Activated CD4-positive, alpha-beta T cell treated with anti-CD3 and anti-CD28 coated beads, Interleukin-2, amount 10 ng/mL, durations not matched to agents 24 days and 14 days (primary cell): ENCODE measurements at places on chromosomes 1 and 21. TPM values are rescaled to one million over a fixed set of nuclear protein-coding genes. Genes with fewer than 3 reads are reported as not detected.

GRCh38 chr1:29142714-29143113, 19.0 kb upstream of the TMEM200B start:
- no peak for DNase-seq

DNA sequence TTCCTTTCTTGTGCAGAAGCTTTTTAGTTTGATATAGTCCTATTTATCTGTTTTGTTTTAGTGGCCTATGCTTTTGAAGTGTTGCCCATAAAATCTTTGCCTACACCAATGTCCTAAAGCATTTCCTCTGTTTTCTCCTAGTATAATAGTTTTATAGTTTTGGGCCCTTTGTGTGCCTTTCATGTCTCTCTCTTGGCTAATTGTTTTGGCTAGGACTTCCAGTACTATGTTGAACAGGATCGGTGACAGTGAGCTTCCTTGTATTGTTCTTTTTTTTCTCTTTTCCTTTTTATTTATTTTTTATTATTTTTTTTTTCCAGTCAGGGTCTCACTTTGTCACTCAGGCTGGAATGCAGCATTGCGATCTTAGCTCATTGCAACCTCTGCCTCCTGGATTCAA, 47.0 kb upstream of the WARS2 start:
- DNase-seq = no peak

Gene DLGAP3
- 0.54 and 0.75 TPM in 2 replicates for total RNA-seq

- DNase-seq = no peak
Measured at GRCh38 chr1:9449976-9450696, 89.1 kb upstream of the SLC25A33 start.

- DNase-seq = no peak
Measured at GRCh38 chr1:9164532-9164900, 35.6 kb upstream of the GPR157 start.

DNA sequence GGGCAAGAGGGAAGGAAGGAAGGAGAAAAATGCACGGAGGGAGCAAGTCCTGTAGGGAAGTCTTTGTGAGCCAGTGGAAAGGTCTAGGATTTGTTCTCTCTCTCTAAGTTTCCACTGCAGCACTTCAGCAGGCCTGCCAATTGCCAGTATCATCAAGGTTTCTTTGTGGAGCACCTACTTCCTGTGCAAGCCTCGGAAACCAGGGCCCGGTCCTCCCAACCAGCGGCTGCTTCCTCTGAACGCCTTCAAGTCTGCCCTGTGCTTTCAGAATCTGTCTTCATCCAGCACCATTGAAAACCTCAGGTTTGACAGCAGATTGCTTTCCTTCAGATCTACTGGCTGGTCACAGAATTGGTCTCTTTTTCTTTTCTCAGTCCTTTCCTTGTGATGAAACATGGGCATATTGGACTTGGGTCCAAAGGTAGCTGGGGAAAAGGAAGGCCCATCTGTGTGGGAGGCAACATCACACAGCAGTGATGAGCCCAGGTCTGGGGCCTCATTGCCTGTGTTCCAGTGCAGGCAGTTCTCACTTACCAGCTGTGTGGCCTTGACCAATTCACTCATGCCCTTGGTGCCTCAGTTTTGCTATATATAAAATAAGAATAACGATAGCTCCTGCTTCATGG, 144.5 kb downstream of the SEC16B start:
- peak; percentile 55 for DNase-seq

DNA sequence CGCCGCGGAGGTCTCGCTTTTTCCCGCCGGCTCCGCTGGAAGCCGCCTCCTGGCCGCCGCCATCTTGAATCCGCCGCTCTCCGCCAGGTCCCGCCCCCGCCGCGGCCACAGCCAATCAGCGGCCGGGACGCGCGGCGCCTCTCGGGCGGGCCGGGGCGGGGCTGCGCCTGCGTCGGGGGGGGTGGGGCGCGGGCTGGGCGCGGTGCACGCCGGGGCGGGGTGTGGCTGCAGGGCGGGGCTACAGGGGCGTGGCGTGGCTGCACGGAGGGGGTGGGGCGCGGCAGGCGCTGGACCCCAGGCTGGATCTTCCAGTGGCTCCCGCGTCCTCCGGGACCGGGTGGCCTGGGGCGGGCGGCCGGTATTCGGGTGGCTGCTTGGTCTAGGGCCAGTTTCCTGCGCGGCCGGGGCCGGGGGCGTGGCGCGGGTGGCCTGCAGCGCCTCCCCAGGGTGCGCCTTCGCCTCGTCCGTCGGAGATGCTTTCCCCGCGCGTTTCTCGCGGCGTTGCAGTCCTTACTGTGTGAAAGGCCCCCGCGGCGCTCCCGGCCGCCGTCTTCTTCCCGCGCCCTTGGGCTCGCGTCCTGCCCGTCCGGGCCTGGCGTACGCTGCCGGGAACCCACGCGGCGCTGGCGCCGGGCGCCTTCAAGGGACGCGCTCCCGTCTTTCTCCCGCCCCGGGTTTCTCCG, 575 bp downstream of the PCNT start:
- DNase-seq = peak; percentile 96

DNA sequence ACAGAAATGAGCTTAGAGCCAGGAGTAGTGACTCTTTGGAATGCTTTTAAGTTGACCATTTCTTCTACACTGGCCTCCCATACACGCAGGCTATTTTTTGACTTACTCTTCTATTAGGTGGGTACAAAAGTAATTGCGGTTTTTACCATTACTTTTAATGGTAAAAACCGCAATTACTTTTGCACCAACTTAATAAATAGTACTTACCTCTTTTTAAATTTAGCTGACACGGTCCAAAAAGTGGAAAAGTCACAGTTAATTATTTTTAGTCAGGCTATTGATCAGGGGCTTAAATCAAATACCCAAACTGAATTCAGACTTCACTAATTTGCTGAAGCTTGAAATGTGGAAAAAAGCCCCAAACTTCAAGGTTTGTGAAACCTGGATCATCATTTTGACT, 138.7 kb downstream of the GRIK1 start:
- DNase-seq = no peak

GRCh38 chr1:223140611-223141405, 2.2 kb downstream of the TLR5 start:
- DNase-seq = no peak

- DNase-seq = no peak
Measured at GRCh38 chr1:246008363-246008831, 498.7 kb downstream of the SMYD3 start.

GRCh38 chr1:201928266-201928665, 18.1 kb downstream of the LMOD1 start:
- no peak for DNase-seq

GRCh38 chr1:152960452-152961044, 9.9 kb upstream of the SPRR4 start:
- DNase-seq = no peak

- DNase-seq = no peak
Measured at GRCh38 chr1:239368436-239369109, 17.8 kb upstream of the CHRM3 start.

DNA sequence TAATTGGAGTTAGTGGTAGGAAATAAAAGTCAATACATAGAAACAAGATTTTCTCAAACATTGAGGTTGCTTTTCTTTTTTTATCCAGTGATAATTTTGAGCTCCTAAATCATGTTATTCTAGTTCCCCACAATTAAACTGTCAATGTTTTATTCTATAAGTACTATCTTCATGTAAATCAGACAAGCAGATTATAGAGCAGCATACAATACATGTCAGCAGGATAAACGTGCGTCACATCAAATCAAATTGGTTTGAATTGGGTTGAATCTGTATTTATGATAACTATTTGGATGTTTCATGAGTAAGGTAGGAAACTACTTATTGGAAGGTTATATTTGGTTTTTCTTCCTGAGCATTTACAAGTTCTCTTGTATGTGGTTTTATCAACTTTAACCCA, 2028.7 kb downstream of the NCAM2 start:
- DNase-seq = no peak

- no peak for DNase-seq
Measured at GRCh38 chr1:115499253-115499652, 142.5 kb upstream of the VANGL1 start.

GRCh38 chr1:31707711-31708110, 3.9 kb upstream of the COL16A1 start:
- peak; percentile 64 for DNase-seq

- DNase-seq = peak; percentile 92
Measured at GRCh38 chr1:205061665-205062069, 18.7 kb downstream of the CNTN2 start.

DNA sequence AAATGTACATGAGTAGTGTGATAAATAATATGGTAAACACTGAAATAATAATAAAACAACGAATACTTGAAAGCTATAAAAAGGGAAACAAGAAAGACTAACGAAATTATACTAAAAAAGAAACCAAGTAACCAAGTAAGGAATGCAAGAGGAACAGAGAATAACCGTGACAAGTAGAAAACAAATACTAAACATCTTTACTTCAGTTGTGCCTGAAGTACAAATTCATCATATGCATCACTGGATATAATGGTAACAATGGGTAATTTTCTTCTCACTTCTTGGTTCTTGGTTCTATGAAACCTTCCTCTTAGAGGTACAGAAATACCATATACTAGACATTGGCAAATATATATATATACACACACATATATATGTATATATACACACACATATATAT, 1093.6 kb upstream of the B3GALT2 start:
- DNase-seq = no peak

- DNase-seq = no peak
Measured at GRCh38 chr1:216904471-216904870, 181.2 kb upstream of the ESRRG start.

Gene LHX8
- total RNA-seq = not detected in 2 replicates

- DNase-seq = no peak
Measured at GRCh38 chr1:29880556-29880955, 644.2 kb downstream of the PTPRU start.

Gene ASPM
- 29.1 TPM in 2 replicates for total RNA-seq

Gene HHAT
- total RNA-seq = 0.47 and 0.69 TPM in 2 replicates

DNA sequence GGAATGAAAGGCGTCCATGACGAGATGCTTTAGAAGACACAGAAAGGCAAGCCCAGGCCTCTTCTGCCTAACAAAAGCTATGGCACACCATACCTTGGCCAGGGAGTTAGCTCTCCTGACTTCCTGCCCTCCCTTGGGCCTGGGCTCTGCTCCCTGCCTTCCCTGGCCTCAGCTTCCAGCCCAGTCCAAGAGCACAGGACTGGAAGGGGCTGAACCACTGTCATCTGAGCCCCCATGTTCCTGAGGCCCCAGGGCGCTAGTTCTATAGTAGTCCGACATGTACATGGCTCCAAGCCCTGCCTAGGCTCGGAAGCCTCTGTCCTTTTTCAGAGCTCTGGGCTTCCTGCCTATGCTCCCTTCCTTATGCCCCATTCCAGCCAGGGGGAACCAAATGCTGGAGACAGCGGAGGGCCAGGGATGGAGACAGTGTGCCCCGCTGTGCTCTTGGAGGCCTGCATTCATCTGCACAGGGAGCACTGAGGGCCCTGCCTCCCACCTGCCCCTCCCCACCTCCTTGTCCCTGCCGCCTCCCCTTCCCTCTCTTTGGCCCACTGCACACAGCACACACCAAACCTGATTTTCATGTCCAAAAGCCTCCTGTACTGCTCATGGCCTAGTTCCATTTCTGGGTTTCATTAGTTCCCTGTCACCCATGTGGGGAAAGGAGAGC, 240.1 kb downstream of the RHOU start:
- DNase-seq = no peak

DNA sequence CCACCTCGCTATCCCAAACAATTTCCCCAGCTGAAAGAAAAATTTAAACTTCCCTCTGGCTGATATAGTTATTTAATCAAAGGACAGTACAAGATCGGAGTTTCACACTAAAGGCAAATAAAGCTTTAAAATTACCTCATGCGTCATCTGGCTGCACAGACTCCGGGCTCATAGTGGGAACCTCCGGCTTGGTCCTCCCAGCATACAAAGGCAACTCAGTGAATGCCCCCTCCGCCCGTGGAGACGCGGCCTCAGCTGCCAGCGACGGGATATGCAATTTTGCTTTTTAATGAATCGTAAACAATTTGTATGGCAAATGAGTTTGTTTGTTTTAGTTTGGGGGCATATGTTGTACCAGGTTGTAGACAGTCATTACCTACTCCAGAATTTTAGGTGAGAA, 214.6 kb upstream of the NFIA start:
- no peak for DNase-seq

Gene HSF2BP
- 1.3 TPM in 2 replicates for total RNA-seq

DNA sequence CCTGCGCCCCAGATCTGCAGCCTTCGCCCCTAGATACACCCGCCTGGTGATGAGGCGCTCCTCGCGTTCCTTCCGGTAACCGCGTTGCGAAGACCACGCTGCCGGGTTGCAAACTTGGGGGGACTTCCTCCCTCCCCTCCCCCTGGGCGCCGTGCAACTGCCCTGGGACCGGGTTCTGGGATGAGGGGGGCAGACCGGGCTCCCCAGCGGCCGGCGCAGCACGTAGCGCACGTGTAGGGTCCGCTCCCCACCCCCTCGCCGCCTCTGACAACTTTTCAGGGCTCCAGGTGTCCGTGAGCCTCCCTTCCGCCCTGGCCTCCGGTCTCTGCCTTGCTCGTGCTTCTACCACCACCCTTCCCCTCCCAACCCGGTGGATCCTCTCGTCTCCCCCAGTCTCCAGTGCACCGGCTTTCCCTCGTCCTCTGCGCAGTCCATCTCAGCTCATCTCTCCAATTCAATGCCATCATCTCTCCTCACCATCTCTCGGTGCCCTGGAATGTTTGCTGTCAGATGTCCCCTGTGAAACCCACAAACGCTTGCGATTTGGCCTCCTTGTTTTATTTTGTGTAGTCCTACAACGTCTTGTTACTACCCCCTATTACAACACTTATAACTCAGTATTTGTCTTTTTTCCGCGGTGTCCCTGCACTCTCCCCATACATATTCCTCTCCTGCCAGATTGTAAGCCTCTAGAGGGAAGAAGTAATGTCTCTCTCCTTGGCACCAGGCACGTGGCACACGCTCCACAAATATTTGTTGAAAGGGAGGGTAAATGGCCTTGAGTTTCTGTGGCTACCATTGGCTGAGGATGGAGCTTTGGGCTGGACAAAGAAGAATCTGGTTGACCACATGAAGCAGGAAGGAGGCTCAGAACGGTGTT, 782 bp downstream of the PCAT6 start:
- DNase-seq = no peak

DNA sequence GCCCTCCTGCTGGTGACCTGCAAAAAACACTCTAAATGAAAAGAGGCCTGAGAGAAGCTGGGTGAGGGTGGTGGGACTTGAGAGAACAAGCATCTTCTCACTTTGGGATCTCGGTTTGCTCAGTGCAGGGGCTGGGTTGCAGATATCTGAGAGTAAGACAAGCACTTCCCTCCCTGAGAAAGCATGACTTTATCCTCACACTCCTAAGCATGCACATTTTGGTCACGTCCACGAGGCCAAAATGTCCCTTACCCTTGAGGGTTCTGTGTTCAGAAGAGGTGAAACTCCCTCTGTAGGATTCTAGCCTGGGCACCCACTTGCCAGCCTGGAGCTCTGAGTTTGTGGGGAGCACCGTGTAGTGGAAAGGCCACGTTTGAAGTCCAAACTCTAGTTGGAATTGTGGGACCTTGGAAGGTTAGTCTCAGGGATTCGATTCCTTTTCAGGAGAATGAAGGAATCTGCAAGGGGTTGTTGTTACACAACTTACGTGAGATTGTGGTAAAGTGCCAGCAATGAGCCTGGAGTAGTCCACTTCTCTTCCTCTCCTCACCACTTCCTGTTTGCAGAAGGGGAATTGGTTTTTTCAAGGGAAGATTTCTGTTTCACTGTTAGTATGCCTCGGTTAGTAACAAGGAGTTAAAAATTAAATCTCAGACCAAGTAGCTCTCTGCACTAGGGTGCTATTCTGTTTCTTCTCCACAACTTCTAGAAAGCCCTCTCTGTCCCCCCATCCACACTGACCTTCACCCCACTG, 3.0 kb downstream of the FCAMR start:
- peak; percentile 67 for DNase-seq

Gene IFNAR1
- 19.0 and 24.0 TPM in 2 replicates for total RNA-seq
